Activated CD4-positive, CD25-positive, alpha-beta regulatory T cell treated with anti-CD3 and anti-CD28 coated beads, Interleukin-2, amount 50 U/mL, for 16 hours (primary cell): ENCODE measurements at places on chromosomes 3 and 15.

GRCh38 chr15:71596672-71597071 is 213.7 kb upstream of the NR2E3 start:
- DNase-seq, result no peak

- DNase-seq, result no peak
Measured at GRCh38 chr15:65264863-65265430, 21.7 kb downstream of the PARP16 start.

GRCh38 chr3:175187586-175187985 is 328.5 kb downstream of the NAALADL2 start:
- no peak for DNase-seq

GRCh38 chr3:15638891-15639262 is 37.3 kb downstream of the BTD start:
- no peak for DNase-seq

DNA sequence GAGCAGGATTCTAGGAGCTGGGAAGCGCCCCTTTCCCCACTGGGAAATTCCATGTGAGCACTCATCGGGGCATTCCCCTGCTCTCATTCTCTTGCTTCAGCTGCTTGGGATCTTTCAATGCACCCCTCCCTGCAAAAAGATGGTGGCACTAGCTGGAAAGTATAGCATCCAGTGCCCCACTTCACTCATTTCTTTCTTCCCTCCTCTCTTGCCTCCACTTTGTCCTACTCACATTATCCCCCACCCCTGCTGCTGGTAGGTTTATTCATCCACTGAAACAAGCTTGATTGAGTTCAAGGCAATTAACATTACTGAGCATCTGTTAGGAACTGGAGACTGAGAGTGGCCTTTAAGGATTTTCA is 84.8 kb upstream of the LIMD1 start:
- no peak for DNase-seq

DNA sequence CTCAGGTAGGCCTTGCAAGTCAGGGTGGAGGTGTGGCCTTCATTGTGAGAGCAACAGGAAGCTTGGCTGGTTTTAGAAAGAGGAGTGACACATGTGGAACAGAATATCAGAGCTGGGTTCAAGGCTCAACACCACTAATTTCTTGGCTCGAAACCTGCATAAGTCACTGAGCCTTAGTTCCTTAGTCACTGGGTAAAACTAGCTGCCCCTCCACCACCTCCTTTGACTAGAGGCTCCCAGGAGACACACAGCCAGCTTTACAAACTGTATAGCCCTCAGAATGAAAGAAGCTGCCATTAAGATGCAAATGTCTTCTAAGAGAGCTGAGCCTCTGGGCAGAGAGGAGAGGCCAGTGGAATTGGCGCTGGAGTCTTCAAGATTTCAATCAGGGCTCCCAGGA is 67.7 kb downstream of the CERS3 start:
- DNase-seq, result no peak

DNA sequence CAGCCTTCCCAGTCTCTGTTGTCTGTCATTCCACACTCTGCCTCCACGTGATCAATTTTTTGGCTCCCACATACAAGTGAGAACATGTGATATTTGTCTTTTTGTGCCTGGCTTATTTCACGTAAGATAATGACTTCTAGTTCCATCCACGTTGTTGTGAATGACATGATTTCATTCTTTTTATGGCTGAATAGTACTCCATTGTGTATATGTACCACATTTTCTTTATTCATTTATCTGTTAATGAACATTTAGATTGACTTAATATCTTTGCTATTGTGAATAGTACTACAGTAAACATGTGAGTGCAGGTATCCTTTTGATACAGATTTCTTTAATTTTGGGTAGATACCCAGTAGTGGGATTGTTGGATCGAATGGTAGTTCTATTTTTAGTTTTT is 31.4 kb downstream of the ASB14 start:
- DNase-seq, result no peak

DNA sequence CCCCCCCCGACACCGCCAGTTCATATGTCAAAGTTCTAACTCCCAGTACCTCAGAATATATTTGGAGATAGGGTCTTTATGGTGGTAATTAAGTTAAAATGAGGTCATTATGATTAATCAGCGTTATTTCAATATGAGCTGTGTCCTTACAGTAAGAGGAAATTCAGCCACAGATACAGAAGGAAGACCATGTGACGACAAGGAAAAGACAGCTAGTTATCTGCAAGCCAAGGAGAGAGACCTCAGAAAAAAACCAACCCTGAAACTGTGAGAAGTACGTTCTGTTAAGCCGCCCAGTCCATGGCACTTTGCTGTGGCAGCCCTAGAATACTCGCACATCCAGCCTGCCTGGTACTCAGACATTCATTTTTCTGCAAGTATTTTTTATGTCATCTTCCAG is 62.3 kb upstream of the ARL8B start:
- DNase-seq, result no peak

DNA sequence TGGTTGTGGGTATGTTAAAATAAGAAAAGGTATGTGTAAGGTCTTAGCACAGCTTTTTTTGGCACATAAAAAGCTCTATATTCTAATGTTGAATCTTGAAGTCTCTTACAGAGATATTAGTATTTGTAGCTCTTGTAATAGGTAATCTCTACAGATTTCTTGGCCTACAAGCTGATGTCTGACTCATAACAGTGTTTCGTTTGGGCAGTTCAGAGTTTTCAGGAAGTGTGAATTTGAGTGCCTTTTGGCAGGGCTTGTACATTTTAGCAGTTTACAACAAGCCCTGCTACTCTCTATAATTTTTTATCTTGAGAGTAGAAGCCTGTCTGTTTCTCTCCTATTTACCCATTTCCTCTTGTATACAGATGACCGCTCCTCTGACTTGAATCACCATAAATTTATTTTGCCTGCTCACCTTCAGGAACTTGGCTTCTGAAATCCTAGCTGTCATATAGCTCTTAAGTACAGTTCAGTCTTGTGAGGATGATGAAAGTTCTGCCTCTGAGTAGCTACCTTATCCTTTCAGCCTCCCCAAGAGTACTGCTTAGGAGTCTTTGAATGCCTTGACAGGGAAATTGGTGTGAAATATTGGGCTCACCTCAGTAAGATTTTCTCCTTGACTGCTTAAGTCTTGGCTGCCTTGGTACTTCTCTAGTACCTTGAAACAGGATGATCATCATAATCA is 419.9 kb upstream of the RARB start:
- no peak for DNase-seq

- no peak for DNase-seq
Measured at GRCh38 chr3:151351648-151352047, 22.3 kb upstream of the P2RY13 start.

DNA sequence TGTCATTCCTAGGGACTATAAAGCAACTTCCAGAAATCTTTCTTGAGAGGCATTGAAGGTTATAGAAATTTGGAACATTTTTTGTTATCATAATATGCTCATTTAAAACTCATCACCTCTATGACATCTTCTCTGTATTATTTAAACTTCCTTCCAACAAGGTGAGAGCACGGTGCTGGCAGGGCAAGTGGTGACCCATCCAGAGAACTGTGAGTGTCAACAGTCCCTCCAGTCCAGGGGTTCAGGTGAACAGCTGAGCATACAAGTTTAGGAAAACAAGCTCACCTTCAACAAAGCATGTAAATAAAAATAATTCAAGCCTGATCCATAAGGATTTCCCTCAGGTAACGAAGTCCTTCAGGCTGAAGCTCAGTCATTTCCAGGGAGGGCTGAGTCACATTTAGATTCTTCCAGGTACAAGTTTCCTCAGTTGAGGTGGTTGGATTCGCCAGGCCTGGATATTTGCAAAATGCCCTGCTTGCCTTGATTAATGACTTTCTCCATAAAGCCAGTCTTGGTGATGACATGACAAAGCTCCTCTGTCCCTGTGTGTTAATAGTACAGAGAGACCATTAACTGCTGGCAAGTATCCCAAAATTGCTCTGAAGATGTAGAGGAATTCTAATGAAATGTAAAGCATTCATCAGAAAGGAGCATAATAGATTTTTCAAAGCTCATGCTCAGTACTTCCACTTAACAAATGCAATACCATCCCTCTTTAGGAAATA is 263.6 kb upstream of the GADL1 start:
- DNase-seq, result no peak
